H7 (cell line): ENCODE measurements at places on chromosomes 7 and 10. TPM values are rescaled to one million over a fixed set of nuclear protein-coding genes. Genes with fewer than 3 reads are reported as not detected.

EPO gene
- total RNA-seq, result 0.15 TPM in 1 of 2 replicates, not detected in the other

GRCh38 chr10:75291805-75292204 lies 56.0 kb upstream of the COMTD1 start:
- no peak for DNase-seq

H2BK1 gene
- 0.74 TPM in 1 of 2 replicates, not detected in the other for total RNA-seq

- no peak for DNase-seq
These were observed 297.3 kb downstream of the EXOC4 start for GRCh38 chr7:133550145-133550544.

CRPPA gene
- total RNA-seq, result 0.30 and 0.45 TPM in 2 replicates

NKX2-3 gene
- total RNA-seq, result not detected in 2 replicates

- DNase-seq, result no peak
These were observed 7.8 kb upstream of the PTPN12 start for GRCh38 chr7:77529279-77529678.

GRCh38 chr10:116787053-116787659 lies 44.8 kb upstream of the HSPA12A start:
- no peak for DNase-seq

DNA sequence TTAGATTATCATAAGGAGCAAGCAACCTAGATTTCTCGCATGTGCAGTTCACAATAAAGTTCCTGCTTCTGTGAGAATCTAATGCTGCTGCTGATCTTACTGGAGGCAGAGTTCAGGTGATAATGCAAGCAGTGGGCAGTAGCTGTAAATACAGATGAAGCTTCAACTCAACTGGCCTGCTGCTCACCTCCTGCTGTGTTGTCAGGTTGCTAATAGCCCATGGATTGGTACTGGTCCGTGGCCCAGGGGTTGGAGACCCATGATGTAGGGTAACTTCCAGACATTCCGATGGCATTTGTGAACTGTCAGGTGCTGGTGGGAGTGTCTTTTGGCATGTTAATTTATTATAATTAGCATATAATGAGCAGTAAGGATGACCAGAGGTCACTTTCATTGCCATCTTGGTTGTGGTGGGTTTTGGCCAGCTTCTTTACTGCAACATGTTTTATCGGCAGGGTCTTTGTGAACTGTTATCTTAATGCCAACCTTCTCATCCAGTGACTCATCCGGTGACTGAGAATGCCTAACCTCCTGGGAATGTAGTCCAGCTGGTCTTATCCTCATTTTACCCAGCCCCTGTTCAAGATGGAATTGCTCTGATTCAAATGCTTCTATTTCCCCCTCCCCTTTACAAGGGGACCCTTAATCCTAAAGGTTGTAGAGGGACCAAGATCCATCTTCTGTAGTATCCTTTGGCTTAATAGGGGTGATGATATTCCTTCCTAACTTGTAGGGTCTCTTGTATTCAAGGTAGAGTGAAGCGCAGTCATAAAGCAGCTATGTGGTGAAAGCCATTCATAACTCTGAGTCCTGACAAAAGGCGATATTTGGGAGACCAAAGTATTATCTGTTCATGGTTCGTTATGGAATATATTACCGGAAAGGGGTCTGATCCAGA lies 165.8 kb downstream of the CCSER2 start:
- no peak for DNase-seq

DNA sequence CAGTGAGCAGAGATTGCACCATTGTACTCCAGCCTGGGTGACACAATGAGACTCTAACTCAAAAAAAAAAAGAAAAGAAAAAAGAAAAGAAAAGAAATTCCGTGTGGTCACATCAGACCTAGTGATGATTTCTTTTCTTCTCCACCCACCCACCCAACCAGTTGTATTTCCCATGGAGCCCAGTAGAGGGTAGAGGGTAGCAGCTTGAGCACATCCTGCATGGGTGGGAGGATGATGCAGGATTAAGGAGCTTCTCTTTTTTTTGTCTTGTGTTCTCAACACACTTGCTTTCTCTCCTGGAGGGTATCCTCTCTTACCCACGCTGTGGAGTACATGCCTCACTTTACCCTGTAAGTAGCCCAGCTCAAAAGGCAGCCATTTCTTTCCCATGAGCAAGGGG lies 118.6 kb upstream of the CARD11 start:
- DNase-seq, result peak; percentile 72

DNA sequence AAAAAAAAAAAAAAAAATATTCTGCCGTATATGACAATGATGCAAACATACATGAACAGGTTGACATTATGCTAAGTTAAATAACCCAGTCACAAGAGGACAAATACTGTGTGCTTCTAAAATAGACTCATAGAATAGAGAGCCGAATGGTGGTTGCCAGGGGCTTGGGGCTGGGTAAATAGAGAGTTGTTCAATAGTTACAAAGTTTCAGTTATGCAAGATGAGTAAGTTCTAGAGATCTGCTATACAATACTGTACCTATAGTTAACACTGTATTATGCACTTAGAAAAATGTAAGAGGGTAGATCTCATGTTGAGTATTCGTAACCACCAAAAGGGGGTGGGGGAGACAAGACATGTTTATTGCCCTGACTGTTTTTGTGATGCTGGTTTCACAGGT lies 77.1 kb upstream of the GNAI1 start:
- DNase-seq, result no peak

PITX3 gene
- 0.17 TPM in 1 of 2 replicates, not detected in the other for total RNA-seq

DNA sequence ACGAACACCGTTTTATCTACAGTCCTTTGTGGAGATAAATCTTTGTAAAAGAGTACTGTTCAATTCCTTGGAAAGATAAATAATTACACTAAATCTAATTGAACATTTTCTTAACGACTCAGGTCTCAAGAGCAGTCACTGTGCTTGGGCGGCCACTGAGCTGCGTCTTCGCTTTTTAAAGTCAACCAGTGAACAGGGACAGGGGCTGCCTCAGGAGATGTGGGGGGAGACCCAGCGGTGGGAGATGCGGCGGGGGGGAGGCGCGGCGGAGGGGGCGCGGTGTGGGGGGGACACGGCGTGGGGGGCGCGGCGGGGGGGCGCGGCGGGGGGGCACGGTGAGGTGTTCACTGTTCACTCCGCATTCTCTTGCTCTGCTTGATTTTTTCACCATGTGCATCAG lies 39.8 kb downstream of the CAMK2B start:
- peak; percentile 54 for DNase-seq

DNA sequence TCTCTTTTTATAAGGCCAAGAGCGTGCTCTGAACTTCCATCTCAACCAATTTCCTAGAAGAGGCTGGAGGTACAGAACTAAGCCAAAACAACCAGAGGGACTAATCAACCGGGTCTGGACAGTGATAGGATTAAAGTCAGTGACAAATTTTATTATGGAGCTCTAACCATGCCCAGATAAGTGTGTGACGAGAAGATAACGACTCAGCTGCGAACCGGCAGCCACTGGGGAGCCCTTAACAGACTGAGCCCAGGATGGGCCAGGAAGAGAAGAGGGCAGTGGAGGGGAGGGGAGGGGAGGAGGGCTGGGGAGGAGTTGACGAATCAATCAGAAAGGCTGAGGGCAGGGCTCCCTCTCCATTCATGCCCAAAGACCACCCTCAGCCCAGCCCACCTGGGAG lies 119.9 kb downstream of the PLXNA4 start:
- peak; percentile 51 for DNase-seq

DNA sequence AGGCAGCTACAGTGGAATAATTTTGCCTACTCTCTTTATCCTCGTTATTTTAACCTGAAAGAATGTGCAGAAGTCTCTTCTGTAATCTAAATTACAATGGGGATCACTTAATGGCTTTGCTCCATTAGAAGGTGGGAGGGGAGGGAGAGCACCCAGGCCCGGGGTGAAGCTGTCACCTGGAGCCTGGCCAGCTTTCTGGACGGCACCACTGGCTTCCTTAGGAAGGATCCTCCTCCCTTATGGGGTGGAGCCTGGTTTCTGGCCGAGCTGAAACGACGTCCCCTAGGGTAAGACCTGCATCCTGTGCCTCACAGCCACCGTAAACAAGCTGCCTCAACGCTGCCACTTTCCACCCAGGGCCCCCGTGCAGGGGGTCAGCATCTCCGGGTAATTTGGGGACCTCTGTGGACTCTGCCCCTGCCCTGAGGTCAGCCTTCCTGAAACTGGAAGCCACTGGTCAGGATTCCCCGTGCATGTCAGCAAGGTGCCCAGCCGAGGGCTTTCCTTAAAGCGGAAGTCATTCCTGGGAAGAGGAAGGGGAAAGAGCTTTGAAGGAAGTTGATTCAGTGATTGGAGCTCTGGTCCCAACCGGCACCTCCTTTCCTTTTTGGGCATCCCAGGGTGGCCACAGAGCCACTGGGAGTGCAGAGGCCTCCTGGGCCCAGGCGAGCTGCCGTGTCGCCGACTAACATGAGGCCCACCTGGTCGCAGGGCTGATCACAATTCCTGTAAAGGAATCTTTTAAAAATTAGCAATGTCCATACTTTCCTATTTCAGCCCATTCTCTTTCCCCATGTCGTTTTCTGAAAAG lies 569.1 kb downstream of the DNAJB6 start:
- peak; percentile 94 for DNase-seq

DNA sequence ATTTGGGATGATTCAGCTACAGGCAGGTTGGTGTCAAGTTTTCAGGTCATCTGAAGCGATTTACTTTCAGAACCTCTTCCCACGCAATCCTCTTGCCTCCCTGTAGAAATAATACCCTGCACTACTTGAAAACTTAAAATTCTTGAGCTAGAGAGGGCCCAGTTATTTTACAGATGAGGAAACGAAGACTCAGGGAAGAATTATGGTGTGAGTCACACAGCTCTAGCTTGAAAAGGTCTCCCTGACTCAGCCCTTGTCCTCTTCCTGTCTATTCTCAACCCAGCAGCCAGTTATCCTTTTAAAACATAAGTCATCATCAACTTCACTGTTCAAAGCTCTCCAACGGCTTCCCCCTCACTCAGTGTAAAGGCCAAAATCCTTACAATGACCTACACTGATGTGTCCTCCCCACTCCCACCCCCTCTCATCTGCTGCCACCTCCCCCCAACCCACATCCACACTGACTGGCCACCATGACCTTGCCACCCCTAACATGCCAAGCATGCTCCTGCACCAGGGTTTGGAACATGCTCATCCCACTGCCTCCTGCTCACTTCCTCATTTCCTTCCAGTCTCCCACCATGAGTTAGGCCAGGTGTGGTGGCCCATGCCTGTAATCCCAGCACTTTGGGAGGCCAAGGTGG lies 3.4 kb downstream of the DNMBP start:
- no peak for DNase-seq

DNA sequence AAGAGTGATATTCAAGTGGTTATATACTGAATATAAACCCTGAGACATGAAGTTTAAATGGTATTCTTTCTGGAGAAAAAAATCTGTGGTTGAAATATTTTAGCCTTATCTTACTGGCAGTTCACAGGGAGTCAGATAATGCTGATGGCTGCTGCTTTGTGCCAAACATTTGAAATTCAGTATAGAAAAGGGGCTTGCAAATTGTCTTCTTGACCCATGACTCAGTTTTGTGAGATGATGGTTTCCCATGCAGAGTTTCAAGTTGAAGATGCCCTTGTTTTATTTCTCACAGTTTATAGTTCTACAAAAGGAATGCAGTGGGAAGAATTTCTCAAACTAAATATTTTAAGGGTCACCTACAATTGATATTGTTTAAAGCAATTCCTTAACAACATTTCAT lies 251.1 kb upstream of the MEOX2 start:
- DNase-seq, result no peak

DNA sequence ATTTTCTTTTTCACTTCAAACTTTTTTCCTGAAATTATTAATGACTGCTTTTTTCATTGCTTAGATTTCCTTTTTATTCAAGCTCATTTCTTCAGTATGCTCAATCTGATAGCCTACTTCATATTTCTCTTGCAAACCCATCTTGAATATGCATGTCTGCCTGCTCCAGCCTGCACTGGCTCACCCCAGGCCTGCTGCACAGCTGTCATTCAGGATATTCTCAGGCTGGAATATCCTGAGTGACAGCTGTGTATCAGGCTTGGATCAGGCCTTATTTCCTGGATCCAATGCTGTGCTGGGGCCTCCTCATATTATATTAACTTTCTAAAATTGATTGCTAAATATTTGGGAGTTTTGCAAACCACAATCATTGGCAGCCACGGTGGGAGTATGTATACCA lies 120.2 kb upstream of the TNS3 start:
- DNase-seq, result no peak

DNA sequence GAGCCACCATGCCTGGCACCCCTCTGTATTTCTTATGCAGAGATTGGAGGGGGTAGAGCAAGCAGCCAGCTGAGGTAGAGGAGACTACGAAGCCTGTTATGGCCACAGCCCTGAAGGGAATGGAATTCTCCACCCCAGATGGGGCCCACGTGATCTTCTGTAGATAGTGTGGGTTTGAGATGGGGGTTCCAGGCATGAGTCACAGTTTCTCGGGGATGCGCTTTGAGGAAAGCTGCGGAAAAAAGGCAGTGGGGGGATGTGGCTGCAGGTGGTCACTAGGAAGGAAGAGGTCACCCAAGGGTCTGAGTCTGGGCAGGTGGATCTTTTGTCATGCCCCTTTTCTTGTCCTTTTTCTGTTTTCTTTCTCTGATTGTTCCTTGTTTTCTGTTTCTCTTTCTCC lies 11.5 kb downstream of the FAM131B start:
- DNase-seq, result no peak

DNA sequence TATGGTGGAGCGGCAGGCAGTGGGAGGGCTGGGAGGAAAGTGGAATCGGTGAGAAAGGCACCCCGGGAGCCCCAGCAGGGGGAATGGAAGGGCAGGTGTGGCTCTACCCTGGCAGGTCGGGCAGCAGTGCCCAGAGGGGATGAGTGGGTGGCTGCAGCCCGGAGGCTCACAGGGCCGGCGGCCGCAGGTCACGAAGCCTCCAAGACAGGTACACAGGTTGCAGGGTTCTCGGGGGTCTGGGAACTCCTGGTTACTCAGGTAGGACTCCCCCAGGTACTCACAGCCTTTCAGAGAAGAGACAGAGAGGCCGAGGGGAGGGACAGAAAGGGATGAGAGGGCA lies 21.8 kb downstream of the KCP start:
- peak; percentile 81 for DNase-seq

IGF2BP3 gene
- 75.6 and 108 TPM in 2 replicates for total RNA-seq

CRYGN gene
- total RNA-seq, result 1.2 and 2.2 TPM in 2 replicates

DNA sequence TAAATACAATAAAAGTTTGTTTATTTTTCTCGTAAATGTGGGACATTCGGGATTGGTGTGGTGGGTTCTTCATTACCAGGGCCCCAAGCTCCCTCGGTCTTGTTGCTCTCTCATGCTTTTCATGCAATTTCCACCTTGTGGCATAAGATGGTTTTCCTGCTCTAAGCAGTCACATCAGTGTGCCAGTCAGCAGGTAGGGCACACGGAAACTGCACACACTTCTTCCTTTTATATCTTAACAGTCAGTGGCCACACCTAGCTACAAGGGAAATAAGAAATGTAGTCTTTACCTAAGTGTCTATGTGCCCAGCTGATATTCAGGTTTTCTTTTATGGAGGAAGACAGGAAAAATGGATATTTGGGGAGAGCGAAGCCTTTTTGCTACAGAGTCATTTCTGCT lies 6.5 kb downstream of the TAF5 start:
- DNase-seq, result no peak

GRCh38 chr10:90911133-90912051 lies 9.5 kb downstream of the ANKRD1 start:
- DNase-seq, result peak; percentile 57

PCLO gene
- 0.59 and 1.5 TPM in 2 replicates for total RNA-seq

SFXN2 gene
- total RNA-seq, result 10.9 and 11.6 TPM in 2 replicates

GRCh38 chr7:70000737-70001348 lies 402.6 kb downstream of the AUTS2 start:
- no peak for DNase-seq
